Activated naive CD4-positive, alpha-beta T cell treated with anti-CD3 and anti-CD28 coated beads, Interleukin-2, amount 50 U/mL, for 72 hours (primary cell): ENCODE measurements at places on chromosomes 1 and 21.

- DNase-seq, result no peak
These were observed 182.7 kb upstream of the KLHDC7A start for GRCh38 chr1:18297896-18298648.

DNA sequence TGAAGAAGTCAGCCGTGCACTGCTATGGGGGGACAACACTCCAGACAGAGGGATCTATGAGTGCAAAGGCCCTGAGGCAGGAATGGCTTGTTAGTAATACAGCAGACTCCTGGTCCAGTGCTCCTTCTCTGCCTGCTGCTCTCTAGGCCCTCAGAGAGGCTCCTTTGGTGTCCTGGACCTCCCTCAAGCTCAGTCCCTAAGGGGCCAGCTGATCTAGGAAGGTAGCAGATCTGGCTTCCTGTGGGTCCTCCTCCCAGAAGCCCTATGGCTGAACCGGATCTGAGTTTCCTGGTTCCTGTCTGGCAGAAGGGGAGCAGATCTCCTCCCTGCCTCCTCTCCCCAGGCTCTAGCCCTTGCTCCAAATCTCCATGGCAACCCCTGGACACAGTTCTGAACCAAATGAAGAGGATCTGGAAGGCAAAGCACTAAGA is at the start of gene LDLRAD2:
LDLRAD2 (plus strand) TSS at position 391 of the 431 bp plus-strand sequence. CDS start 187 bp downstream, outside the sequence.
- no peak for DNase-seq

- no peak for DNase-seq
These were observed 19.8 kb downstream of the SPOCD1 start for GRCh38 chr1:31795801-31796621.

- no peak for DNase-seq
These were observed 3.2 kb downstream of the TFF3 start for GRCh38 chr21:42311816-42312625.

GRCh38 chr1:2540816-2541492 is 10.9 kb upstream of the HES5 start:
- no peak for DNase-seq

- DNase-seq, result no peak
These were observed 448.6 kb downstream of the CAMTA1 start for GRCh38 chr1:7233646-7234470.

DNA sequence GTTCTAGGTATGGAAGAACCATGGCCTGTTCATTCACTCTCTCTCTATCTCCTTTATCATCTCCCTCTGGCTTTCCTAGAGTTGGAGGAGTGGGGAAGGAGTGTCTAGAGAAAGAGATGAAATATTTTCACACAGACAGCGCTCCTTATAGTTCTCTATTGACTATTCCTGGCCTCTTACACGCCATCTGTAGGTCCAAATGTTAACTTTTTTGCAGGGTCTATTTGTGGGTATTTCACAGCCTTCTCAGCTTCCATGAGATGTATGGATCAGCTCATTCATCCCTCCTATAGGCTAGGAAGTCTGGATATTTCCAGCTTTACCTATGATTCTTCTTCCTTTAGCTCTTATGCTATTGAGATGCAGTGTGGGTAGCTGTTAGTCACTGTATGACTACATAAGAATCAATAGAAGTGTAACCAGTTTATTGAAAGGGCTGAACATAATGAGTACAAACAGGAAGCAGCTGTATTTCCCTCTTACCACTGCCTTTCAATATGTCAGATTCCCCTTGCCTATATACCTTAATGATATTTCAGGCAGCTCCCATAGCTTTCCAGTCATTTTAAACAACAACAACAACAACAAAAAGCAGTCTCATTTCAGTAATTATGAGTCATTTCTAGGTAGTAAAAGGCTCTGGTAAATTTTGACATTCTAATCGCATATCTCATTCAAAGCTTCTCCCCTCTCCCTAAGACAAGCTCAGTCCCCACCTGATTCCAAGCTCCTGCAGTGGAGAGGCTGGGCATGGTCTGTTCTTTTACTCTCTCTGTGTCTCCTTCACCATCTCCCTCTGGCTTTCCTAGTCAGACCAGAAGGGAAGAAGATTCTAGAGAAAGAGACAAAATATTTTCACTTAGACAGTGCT is 149.5 kb downstream of the TTLL7 start:
- DNase-seq, result no peak

DNA sequence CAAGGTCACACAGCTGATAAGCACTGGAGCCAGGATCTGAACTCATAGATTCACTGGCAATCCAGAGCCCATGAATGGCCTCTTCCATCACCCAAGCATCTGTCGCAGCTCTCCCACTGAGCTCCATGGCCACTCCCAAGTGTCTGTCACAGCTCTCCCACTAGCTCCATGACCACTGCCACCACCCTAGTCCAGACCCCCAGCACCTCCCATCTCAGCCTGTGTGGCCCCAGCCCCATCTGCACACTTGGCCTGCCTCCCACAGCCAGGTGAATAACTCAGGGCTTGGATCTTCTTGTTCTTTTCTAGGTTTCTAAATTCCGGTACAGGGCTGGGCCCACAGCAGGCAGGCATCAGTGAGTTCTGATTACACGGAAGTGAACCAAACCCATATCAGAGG is 76.0 kb downstream of the GLIS1 start:
- no peak for DNase-seq

GRCh38 chr21:35257413-35257812 is 208.3 kb upstream of the RUNX1 start:
- no peak for DNase-seq

GRCh38 chr1:173682184-173682583 is 12.5 kb upstream of the ANKRD45 start:
- DNase-seq, result no peak

- no peak for DNase-seq
These were observed 28.4 kb upstream of the TMEM52 start for GRCh38 chr1:1947493-1947892.

DNA sequence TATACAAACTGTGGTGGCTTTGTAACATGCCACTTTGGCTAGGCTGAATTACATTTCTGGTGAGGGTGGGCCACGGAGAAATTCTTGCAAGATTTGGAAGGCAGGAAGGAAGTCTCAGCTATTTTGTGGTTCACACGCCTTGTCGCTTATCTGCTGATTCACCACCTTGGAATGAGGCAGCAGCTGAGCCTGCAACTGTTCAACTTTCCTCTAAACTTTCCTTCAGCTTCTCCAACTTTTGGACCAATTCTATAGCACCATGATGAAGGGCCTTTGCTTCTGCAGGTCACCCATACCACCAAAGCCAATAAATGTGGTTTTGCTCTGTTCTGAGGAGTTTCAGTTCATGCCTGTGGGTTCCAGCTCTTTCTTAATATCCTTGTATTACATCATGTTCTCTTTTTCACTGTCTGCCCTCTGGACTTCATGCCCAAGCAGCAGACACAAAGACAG is 337.6 kb upstream of the SNX7 start:
- DNase-seq, result no peak

DNA sequence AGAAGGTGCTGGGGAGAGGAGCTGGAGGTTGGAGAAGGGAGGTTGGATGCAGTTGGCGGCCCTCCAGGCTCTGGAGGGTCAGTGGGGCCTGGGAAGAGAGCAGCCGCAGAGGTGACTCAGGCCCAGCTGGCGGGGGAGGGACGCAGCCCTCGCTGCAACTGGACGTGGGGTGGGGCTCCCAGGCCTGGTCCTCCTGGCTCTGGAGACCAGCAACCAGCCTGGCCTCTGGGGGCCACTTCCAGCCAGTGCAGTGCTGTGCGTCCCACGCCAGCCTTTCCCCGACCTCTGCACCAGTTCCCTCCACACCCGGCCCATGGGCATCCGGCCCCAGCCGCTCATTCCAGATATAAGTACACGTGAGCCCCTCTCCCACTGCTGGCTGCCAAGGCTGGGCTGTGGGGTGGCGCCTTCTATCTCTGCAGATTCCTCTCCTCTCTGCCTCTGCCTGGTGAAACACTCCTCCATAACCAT is 38.0 kb upstream of the COL18A1 start:
- no peak for DNase-seq

GRCh38 chr1:205706601-205707502 is 26.5 kb upstream of the SLC45A3 start:
- no peak for DNase-seq

- no peak for DNase-seq
These were observed 16.4 kb upstream of the TARBP1 start for GRCh38 chr1:234495231-234495990.

DNA sequence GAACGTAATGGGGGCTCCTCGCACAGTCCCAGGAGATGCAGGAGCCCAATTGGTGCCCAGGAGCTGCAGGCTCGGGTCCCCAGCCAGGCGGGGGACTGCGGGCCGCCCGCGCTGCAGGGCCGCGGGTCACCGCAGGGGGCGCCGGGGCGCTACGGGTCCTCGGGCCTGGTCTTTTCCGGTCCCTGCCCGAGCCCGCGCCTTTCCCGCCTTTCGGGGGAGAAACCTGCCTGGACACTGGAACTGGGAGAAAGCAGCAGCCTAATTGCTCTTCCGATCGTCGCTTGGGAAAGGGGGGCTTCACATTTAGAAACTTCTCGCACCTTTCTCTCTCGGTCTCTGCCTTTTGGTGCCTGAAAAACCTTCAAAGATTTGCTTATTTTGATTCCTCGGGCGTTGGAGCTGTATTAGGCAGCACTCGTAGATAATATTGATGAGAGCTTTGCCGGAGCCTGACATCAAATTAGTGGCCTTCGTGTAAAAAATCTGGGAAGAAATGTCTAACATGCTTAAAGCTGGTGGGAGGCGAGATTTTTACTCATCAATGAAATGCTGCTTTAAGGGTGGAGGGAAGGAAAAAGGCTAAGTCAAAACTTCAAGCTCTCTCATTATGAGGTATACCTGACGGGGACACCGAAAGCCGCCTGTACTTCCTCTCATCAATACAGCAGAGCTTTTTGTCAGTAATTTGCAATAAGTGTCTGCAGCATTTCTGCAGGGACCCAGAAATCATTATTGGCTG is 12.6 kb upstream of the BARHL2 start:
- no peak for DNase-seq

DNA sequence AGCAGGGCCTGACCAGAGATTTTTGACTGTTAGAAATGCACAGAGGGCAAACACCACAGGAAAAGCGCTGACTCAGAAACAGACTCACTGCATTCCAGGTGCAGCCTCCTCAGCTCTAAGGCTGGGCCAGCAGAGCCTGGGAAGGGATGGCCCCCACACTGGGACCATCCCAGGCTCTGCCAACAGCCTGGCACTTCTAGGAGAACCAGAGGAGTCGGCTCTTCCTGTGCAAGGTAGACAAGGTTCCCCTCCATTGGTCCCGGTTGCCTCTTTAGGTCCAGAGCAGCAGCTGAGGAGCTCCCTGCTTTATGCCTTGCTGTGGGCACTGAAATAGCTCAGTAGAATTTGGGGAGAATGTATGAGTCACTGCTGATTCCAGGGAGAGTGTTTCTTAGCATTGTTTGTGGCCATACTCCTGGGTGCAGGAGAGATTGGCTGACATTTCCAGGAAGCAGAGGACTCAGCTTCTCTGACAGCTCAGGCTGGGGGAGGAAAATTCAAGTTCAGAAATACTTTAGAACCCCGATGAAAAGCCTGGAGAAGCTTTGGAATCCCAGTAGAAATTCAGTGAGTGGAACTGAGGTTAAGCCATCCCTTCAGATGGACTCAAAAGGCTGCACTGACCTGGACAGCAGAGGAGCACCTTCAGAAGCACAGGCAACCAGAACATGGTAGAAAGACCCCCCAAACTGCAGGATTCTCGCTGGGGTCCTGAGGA is 19.7 kb downstream of the PRAMEF1 start:
- DNase-seq, result no peak

DNA sequence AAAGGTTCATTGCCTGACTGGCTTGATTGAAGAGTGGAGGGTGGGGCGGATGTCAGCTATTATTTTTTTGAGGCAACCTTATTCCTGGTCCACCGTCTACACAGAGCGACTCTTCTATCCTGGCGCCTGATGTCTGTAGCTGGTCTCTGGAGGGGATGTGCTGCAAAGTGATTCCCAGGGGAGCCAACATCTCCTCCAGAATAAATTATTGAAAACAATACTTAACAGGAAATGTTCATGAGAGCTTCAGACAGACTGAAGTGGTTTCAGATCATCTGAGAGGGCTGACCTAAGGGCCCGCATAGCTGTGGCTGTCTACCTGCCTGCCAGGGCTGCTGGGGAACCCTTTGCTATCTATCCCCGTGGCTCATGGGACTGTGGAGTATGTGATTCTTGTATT is 66.7 kb downstream of the TEX35 start:
- DNase-seq, result no peak

- no peak for DNase-seq
These were observed 404.7 kb downstream of the LMO4 start for GRCh38 chr1:87733386-87733785.

- DNase-seq, result no peak
These were observed 206.4 kb downstream of the RHOU start for GRCh38 chr1:228941666-228942065.

DNA sequence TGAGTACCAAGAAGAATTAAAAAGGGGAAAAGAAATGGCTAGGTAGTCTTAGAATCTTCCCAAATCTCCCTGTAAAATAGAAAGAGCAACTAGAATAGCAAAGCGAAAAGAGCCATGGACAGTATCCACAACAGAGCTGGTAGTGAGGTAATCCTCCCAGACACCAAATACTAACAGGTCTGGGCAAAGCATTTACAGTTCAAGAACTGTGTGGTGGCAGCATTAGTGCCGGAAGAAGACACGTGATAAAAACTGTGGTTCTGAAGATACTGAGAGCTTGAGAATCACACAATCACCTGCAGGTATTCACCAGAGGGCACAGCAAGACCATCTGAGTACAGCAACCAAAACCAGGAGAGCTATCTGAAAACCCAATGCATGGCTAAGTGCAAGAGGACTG is 31.8 kb upstream of the OLIG2 start:
- DNase-seq, result no peak

DNA sequence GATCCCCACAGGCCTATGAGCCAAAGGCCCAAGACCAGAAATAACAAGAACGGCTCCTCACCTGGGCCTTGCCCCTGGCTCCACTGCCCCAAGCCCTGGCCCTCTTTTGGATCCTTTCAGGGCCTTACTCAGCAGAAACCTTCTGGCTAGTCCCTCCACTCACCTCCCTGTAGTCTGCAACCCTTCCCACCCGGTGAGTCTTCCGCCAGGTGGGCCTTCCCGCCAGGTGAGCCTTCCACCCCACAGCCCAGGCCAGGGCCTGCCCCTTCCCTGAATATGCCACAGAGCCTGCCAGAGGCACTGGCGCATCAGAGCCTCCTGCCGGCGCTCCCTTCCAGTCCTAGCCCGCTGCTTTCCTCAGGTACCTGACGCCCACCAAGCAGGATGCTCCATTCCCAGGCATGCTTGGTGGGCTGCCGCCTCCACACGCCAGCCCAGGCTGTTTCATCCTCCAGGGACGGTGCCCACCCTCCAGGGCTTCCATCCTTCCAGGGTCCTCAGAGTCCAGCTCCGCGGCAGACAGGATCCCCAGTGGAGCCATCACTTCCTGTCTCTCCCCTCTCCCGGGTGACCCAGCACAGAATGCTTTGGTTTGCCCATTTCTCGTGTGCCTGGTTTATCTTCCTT is 20.9 kb downstream of the LHX4 start:
- no peak for DNase-seq

DNA sequence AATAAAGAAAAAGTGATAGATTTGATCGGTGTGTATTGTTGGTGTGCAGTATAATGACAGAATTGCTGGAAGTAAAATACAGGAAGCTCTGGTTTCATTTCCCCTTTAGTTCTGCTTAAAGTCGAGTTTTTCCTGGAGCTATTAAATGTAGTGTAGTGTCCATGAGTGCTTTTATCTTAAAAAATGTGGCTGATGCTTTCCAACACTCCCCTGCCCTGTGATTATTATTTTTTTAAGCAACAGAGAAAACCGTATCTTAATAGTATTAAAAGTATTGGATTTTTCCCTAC is 1.1 kb downstream of the LGALS8 start:
- DNase-seq, result no peak
